Airway epithelial cell (primary cell): ENCODE measurements at places on chromosomes 2 and 18. TPM values are rescaled to one million over a fixed set of nuclear protein-coding genes. Genes with fewer than 3 reads are reported as not detected.

SCG2 gene
- total RNA-seq = 0.21 TPM in 1 of 2 replicates, not detected in the other

DNER gene
- 3.1 and 5.1 TPM in 2 replicates for total RNA-seq

SERPINB3 gene
- 149 and 212 TPM in 2 replicates for total RNA-seq

RNF144A gene
- total RNA-seq = 0.23 and 0.99 TPM in 2 replicates

RBM45 gene
- total RNA-seq = 9.5 and 14.2 TPM in 2 replicates

RTP5 gene
- not detected in 2 replicates for total RNA-seq

SERPINB8 gene
- total RNA-seq = 15.0 and 17.1 TPM in 2 replicates

EMX1 gene
- not detected in 2 replicates for total RNA-seq

CAVIN2 gene
- total RNA-seq = 4.9 and 7.9 TPM in 2 replicates

CSRNP3 gene
- 1.1 and 4.8 TPM in 2 replicates for total RNA-seq

DES gene
- total RNA-seq = not detected in 2 replicates

NCOA1 gene
- total RNA-seq = 2.8 and 4.5 TPM in 2 replicates

GCA gene
- total RNA-seq = 7.1 TPM in 2 replicates

UGT1A6 gene
- total RNA-seq = 35.8 and 38.9 TPM in 2 replicates

NEU2 gene
- total RNA-seq = not detected in 2 replicates

WNT6 gene
- total RNA-seq = not detected in 2 replicates

TDRD15 gene
- total RNA-seq = not detected in 2 replicates

ABCG5 gene
- total RNA-seq = not detected in 2 replicates

KIF1A gene
- total RNA-seq = not detected in 2 replicates

UGT1A5 gene
- total RNA-seq = 3.2 TPM in 1 of 2 replicates, not detected in the other

ZNF804A gene
- 0.05 and 0.07 TPM in 2 replicates for total RNA-seq

CNGA3 gene
- not detected in 2 replicates for total RNA-seq

KHK gene
- 2.2 and 4.6 TPM in 2 replicates for total RNA-seq

FSHR gene
- total RNA-seq = not detected in 2 replicates

FBXO36 gene
- total RNA-seq = 3.3 and 4.0 TPM in 2 replicates

NEU4 gene
- total RNA-seq = not detected in 2 replicates

PROM2 gene
- total RNA-seq = 36.2 and 53.7 TPM in 2 replicates

CFAP53 gene
- total RNA-seq = 0.85 and 1.3 TPM in 2 replicates

LOXL3 gene
- total RNA-seq = 0.33 and 0.56 TPM in 2 replicates

SLC23A3 gene
- 0.21 and 0.28 TPM in 2 replicates for total RNA-seq

ALPG gene
- total RNA-seq = not detected in 2 replicates

TMEM169 gene
- 0.07 and 3.2 TPM in 2 replicates for total RNA-seq

THADA gene
- total RNA-seq = 13.7 and 20.9 TPM in 2 replicates

C2orf72 gene
- not detected in 2 replicates for total RNA-seq

NUP35 gene
- 12.3 and 13.8 TPM in 2 replicates for total RNA-seq

RAB6C gene
- total RNA-seq = not detected in 2 replicates

CRYGD gene
- total RNA-seq = not detected in 2 replicates

FOSL2 gene
- 74.8 and 90.4 TPM in 2 replicates for total RNA-seq

MYL12B gene
- total RNA-seq = 394 and 480 TPM in 2 replicates

FAM124B gene
- total RNA-seq = not detected in 2 replicates

LRP1B gene
- under 0.01 TPM in 1 of 2 replicates, not detected in the other for total RNA-seq

ARL5A gene
- 56.6 and 65.0 TPM in 2 replicates for total RNA-seq

PFN4 gene
- total RNA-seq = not detected in 2 replicates
